Liver (tissue), 10 donors: ENCODE measurements at places on chromosomes 1 and 21.

DNA sequence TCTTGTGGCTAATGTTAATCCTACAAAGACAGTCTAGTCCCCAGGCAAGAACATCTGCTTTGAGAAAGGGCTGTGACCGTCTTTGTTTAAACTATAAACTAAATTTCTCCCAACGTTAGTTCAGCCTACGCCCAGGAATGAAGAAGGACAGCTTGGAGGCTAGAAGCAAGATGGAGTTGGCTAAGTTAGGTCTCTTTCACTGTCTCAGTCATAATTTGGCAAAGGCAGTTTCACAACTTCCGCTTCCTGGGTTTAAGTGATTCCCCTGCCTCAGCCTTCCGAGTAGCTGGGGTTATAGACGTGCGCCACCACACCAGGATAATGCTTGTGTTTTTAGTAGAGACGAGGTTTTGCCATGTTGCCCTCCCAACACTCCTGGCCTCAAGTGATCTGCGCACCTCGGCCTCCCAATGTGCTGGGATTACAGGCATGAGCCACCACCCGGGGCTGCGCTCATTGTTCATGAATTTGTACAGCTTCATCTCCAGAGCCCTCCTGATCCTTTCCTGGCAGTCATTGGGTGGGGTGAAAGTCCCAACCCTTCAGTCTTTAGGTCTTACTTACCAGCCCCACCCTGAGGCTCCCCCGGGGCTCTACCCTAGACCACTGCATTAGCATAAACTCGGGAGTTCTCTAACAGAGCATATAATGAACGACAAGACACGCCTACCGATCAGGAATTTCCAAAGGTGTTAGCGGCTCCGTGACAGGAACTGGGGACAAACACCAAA, 4.9 kb upstream of the MASP2 start:
- no peak for DNase-seq

GRCh38 chr1:98398649-98399048, 262.9 kb upstream of the SNX7 start:
- no peak for DNase-seq

DNA sequence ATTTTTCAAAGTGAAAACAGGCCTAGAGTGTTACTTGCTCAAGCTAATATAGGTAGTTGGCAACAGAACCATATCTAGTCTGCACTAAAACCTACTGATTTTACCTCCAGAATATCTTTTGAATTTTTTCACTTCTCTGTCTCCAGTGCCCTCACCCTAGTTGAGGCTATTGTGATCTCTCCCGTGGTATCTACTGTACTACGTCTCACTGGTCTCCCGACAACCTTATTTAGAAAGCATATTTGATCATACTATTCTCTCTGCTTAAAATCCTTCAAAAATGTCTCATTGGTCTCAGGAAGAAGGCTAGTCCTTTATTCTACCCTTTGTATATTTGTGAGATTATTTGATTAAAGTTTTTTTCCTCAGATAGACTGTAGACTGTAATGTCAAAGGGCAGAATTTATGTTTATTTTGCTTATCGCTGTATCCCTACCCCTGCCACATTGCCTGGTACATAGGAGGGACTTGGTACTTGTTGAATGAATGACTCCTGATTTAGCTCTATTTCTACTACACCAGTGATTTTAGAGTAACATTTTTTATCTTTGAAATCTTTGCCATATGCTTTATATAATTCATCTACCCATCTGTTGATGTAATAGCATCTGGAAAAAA, 135.5 kb upstream of the KIAA1614 start:
- DNase-seq: no peak

DNA sequence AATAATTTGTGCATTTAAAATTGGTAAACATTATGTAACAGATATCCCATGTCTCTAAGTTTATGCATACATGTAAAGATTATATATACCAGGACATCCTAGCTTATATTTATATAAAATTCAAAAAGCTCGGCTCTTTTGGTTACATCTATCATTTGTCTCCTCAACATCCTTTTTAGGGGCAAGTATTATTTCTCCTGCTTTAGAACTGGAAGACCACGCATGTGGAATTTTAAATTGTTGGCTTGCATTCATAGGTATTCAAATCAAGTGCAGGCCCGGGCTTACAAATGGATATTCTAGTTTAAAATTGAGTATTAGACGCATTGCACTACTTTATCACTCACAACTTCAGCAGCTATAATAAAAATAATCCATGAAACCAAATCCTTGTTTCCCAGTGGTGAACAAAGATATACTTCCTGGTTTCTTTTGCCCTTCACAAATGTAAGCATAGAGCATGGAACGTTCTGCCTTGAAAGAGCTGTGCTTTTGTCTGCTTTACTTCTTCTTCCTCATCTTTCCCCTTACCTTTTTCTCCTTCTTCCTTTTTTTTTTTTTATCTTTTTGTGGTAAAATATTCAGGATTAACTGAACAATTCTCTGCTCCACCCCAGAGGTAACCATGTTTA, 57.1 kb downstream of the DDAH1 start:
- no peak for DNase-seq

- DNase-seq: no peak
Observed at GRCh38 chr1:183933528-183934179, 103.9 kb downstream of the COLGALT2 start.

DNA sequence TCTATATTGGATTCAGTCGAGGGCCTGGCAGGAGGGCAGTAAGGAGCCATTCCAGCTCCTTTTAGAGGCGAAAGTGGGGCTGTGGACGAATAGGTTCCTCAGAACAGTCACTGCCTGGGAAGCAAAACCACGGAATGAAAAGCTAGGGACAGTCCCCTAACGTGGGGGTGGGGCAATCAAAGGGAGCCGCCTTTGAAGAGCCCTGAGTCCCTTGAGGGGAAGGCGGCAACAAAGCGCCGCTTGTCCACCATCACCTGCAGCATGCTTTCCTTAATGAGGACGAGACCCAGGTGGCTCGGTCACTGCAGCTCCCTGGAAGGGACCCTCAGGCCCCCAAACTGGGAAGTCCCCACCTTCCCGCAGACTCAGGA, 184.7 kb downstream of the ETS2 start:
- DNase-seq: no peak

DNA sequence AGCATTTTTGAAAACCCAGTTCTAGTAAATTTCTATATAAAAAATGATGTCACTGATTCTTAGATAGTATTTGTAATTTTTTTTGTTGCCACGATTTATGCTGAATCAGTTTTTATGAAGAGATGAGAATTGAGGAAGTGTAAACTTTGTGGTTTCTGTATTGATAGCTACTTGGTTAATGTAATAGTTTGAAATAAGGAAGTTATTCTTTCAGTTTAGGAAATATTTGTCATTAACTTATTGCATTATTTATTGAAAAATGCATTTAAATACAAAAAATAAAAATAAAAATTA, 97.8 kb downstream of the ZFYVE9 start:
- no peak for DNase-seq

- no peak for DNase-seq
Observed at GRCh38 chr1:79364896-79365295, 358.4 kb upstream of the ADGRL4 start.

GRCh38 chr1:185291652-185292051, 25.4 kb downstream of the IVNS1ABP start:
- DNase-seq: no peak

GRCh38 chr21:38228537-38228936, 28.3 kb upstream of the KCNJ15 start:
- no peak for DNase-seq

DNA sequence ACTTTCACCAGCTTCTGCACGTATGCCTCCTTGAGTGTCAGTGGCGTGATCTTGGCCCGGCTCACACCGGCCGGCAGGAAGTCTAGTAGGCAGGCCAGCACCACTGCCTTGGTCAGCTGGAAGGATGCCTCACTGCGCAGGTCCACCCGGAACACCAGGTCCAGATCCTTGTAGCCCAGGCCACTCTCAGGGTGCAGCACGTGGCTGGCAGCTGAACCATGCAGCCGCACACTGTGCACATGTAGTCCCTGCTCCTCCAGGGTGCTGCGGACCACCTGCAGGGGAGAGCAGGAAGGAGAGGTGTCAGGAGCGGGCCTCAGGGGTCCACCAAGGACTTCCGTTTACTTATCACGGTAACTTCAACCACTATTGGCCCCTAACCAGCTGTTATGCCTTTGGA, 6.0 kb downstream of the TENT5B start:
- DNase-seq: no peak

DNA sequence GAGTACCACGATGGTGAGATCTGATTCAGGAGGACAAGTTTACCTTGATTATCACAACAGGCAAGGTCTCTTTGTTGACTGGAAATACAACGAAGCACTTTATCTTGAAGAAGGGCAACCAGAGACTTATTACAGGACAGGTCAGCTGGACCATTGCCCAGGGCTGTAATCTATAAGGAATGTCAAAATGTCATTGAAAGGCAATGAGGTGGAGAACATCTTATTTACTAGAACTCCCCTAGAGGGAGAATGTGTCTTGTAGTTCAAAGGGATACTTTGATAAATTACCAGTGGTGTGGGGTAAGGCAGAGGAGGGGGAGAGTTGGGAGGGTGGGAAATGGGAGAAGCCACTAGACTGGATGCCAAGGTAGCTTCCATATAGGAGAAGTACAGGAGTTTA, 212.3 kb downstream of the NCAM2 start:
- no peak for DNase-seq
